ENCODE measurements at places on chromosomes 2 and 18.

GRCh38 chr18:31791817-31792579 lies 31.3 kb upstream of the SLC25A52 start:
- no peak for DNase-seq

- DNase-seq: no peak
Measured at GRCh38 chr2:174120346-174120745, 128.0 kb downstream of the OLA1 start.

GRCh38 chr2:236733156-236733555 lies 163.5 kb downstream of the ACKR3 start:
- DNase-seq: no peak

DNA sequence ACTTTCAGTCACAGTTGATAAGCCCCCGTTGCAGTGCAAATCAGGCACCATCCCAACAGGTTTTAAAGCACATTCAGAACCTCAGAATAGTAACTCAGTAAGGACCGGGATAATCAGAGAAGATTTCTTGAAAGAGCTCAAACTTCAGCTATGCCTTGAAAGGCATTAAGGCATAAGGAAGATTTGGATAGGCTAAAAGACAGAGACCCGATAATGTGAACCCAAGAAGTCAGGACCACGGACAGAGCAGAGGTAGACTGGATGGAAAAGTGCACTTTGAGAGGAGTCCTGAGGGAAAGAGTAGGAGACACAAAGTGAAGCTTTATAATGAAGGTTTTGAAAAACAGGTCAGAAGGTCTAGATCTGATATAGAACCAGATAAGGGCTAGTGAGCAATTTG lies 36.9 kb upstream of the KLF7 start:
- DNase-seq: no peak

- no peak for DNase-seq
Measured at GRCh38 chr18:33116376-33116775, 324.1 kb downstream of the CCDC178 start.

DNA sequence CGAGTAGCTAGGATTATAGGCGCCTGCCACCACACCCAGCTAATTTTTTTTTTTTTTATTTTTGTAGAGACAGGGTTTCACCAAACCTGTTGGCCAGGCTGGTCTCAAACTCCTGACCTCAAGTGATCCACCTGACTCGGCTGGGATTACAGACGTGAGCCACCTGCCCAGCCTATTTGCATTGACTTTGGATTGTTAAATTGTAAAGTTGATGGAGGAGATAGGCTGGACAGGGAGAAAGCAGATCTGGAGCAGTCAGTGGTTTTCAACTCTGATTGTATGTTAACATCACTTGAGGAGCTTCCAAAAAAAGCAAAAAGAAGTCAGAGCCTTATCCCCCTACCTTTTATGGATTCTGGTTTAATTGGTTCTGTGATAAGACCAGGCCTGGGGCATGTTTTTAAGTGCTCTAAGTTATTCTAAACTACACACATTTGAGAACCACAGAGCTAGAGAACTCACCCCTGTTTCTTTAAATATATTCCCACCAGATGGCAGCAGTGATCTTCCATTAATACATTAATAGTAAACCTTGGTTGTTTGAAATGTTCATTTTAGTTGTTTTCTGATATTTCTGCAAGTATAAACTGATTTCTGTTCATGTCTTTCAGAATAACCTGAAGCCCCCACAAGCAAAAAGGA lies 7.5 kb downstream of the C2orf49 start:
- DNase-seq: no peak

GRCh38 chr2:18551169-18551568 lies 9.3 kb downstream of the RDH14 start:
- DNase-seq: no peak

DNA sequence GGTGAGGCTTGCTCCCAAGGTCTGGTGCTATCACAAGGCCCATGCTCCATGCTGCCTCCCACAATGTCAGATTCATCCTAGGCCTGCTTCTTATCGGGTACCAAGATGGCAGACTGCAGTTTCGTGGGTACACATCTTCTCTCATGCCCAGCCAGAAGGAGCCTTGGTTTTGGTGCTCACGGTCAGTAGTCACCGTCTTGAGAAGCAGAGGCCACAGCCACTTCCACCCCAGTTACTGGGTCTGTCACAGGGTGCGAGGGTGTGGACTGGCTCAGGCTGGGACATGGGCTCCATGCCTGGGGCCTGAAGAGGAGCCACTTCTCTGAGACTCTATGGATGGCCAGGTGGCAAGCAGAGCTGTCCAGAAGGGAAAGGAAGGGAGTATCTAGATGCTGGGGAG lies 178.8 kb upstream of the HS6ST1 start:
- no peak for DNase-seq

DNA sequence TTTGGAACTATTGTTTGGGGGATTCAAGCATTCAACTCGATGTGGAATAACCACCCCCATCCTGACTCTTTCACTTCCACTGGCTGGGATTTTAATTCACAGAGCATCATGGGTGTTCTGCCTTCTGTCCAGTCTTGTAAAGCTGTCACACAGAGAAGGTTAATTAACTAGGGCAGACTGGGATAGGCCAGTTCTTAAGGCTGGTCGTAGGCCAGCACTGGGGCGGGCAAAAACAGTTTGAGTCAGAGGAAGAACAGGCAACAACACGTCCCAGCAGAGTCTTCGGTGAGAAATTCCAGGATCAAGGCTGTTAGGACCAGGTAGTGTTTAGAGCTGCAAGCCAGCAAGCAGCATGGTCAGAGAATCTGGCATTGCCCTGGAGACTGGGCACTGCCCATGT lies 4.0 kb upstream of the RNF152 start:
- DNase-seq: no peak

DNA sequence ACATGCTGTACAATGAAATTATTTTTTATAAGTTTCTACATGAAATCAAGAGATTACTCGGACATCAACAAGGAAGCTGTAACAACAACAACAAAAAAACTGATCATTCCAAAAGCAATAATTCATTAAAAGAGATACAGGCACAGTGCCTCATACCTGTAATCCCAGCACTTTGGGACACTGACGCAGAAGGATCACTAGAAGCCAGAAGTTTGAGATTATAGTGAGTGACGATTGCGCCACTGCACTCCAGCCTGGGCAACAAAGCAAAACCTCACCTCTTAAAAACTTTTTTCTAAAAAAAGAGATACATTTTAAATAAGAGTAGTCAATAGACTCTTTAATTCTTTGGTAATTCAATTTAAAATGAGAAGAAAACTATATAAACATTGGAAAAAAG lies 364.3 kb downstream of the TNS1 start:
- DNase-seq: no peak

GRCh38 chr2:239583879-239584859 lies 183.3 kb upstream of the HDAC4 start:
- no peak for DNase-seq

DNA sequence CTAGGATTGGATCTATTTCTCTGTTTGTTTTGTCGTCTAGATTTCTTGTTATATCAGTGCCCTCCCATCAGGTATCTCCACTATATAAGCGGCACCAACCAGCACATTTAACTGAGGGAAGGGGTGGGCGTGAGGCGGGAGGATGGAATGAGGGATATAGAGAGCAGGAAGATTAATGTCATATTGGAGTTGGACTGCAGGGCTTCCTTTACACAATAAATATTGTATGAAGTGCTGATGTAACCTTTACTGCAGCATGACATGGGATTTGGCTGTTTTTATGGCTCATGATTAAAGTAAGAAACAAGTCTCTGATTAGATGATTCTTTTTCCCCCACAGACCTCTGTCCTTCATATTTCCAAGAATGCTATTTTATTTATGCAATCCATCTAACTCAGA lies 54.8 kb downstream of the TMEM200C start:
- DNase-seq: no peak

DNA sequence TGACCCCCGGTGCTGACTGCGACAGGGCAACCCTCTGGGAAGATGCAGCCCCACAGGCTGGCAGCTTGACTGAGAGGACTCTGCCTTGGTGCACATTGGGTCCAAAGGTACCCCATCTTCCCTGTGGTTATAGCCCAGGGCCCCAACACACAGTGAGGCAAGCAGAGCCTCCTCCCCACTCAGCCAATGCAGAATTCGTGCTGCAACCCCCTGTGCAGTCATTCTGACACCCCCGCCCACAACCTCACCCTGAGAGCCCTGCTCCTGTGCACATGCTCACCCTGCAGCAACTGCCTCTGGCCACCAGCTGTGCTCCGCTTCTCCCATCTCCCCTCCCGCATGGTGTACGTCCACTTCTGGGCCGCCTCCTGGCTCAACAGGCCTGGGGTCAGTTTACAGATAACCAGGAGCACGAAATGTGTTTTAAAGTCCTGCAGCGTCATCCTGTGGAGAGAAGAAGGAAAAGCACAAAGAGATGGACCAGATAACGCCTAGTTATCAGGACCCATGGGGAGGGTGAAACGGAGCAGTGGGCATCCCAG lies 24.4 kb downstream of the CAPN14 start:
- DNase-seq: no peak

DNA sequence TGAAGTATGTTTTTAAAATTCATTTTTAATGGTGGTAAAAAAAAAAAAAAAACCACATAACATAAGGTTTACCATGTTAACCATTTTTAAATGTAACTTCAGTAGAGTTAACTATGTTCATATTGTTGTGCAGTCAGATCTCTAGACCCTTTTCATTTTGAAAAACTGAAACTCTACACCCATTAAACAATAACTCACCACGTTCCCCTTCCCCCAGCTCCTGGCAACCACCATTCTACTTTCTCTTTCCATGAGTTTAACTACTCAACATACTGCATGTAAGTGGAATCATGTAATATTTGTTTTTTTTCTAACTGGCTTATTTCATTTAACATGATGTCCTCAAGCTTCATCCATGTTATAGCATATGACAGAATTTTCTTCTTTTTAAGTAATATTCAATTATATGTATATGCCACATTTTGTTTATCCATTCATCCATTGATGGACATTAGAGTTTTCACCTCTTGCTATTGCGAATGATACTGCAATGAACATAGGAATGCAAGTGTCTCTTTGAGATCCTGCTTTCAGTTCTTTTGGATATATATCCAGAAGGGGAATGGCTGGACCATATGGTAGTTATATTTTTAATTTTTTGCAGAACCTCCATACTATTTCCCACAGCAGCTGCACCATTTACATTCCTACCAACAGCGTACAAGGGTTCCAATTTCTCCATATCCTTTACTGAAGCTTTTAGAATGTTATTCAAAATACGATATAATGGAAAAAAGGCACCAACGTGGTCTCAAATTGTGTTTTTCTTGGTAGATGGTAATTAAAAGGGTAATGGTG lies 91.0 kb downstream of the SPTBN1 start:
- DNase-seq: no peak

DNA sequence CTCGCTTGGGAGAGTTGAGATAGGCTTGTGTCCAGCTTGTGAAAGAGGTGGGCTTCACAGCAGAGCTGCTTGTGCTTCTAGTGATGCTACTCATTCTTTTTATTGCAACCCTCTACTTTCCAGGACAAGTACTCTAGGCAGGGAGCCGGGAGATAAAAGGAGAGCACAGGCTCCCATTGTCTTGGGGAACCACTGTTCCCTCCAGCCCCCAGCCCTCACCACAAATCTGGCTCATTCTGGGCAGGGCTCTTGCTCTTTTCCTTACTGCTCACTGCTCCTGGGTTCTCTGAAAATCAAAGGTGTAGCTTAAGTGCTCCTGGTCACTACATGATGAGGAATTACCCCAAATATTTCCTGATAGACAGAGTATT lies 81.4 kb downstream of the CABYR start:
- DNase-seq: no peak

DNA sequence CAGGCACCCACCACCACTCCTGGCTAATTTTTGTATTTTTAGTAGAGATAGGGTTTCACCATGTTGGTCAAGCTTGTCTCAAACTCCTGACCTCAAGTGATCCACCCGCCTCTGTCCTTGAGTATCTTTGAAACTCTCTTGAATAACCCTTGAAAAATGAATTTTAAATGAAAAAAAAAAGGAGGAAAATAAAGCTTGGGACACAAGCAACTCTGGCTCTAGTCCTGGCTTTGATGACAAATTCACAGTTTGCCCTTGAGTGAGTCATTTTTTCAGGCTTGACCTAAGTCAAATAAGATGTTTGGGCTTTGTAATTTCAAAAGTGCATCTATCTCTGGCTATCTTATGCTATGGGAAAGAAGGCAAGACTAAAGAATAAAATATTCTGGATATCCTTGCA lies 79.0 kb upstream of the TRIB2 start:
- no peak for DNase-seq

DNA sequence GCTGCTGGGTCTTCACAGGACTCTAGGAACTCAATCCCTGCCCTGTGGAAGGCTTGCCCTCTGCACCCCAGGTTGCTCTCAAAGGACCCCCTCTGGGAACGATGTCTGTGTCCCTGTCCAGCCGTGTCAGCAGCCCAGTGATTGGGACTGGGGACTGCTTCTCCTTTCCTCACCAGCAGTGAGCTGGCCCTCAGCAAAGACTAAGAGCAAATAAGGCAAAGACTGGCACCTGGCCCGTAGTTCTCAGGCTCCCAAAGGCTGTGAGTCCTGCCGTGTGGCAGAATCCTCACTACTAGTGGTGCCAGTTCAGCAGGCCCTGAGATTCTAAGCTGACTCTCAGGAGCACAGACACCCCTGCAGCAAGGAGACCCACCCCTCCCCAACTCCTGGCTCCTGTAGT lies 47.8 kb downstream of the TMEM163 start:
- no peak for DNase-seq

DNA sequence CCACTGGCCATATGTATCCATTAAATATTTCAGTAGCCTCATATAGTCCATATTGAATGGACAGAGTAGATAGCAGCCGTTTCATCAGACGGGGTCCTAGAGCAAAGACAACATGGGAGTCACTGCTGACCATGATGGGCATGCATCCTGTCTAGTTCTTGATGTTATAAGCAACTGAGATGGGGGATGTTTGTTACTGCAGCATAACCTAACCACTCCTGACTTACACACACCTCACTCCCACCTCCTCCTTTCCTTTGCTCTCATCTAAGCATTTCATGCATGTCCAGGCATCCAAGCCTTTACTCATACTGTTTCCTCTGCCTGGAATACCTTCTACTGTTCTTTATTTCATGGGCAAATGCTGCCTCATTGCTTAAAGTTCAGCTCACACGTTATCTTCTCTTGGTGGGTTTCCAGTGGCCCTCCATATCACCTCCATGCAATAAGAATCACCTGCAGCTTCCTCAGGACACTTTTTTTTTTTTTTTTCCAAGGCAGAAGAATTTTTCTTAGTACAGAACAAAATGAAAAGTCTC lies 87.8 kb downstream of the DDX1 start:
- no peak for DNase-seq

DNA sequence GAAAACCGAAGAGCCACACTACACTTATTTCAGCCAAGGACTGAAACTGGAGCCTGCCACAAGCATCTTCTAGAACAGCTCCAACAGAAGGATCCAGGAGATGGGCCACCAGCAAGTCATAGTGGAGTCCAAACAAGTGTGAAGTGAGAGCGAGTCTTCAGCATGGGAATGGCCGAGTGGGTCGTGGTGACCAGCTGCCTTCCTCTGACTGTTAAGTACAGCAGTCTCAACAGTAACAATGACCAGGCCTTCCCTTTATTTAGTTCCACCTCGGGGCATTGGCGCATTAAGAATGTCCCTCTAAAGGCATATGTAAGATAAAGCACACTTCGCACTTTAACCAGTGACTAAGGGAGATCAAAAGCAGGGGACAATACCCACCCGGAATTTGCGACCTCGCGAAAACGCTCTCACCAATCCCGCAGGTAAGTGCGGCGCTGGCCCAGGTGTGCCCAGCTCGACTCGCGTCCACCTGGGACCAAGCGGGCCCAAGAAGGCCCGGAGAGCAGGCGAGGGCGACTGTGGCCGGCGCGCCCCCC lies 1.1 kb downstream of the L3MBTL4 start:
- DNase-seq: no peak

- no peak for DNase-seq
Measured at GRCh38 chr2:86783615-86784339, 6.9 kb downstream of the CD8A start.

GRCh38 chr2:11187083-11187619 lies 31.9 kb downstream of the SLC66A3 start:
- no peak for DNase-seq

GRCh38 chr2:69950241-69950640 lies 11.2 kb downstream of the ASPRV1 start:
- no peak for DNase-seq

All from central memory CD4-positive, alpha-beta T cell (primary cell).